KG1 (cell line): ENCODE measurements at places on chromosomes 12 and 14.

- DNase-seq: no peak
Measured at GRCh38 chr14:24071144-24071697, at the start of gene CPNE6. Gene CPNE6, plus strand, starts transcription at chr14:24071562. Its CDS starts 1,375 bp downstream, at chr14:24072937.

DNA sequence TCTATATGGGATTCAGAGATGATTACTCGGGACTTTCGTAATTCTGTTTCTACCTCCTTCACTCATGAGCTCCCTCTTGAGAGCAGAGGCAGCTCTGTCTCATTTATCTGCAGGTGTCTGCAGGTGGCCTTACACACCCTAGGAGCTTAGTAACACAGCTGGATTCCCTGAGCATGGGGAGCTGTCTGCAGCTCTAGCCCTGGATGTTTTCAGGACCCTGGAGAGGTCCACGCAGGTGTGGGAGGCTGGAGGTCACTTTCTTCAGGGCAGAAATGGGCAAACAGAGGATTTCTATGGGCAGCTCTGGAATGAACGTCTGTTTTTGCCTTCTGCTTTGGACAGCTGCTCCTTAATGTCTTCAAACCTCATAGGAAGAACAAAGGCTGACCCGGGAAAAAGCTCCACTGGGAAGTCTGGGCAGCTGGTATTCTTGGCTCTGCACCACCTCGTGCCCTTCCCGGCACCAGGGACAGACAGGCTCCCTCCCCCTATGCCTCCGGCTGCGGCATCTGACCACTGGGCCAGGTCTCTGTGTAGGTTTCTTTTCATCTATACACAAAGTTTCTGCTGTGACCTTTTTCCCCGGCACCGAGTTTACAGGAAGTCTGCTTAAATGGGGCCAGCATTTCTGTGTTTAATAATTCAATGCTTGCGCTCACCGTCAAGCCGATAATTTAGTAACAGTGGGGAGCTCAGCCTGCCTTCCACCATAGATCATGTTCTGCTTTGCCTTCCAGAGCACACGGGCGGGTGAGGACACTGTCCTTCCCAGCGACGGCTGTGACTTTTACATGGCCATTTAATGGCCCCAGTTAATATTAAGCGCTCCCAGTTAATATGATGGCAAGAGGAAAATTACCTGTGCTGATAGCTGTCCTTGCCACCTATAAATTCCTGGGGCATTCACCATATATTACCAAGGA lies 320.2 kb upstream of the SFSWAP start:
- no peak for DNase-seq

DNA sequence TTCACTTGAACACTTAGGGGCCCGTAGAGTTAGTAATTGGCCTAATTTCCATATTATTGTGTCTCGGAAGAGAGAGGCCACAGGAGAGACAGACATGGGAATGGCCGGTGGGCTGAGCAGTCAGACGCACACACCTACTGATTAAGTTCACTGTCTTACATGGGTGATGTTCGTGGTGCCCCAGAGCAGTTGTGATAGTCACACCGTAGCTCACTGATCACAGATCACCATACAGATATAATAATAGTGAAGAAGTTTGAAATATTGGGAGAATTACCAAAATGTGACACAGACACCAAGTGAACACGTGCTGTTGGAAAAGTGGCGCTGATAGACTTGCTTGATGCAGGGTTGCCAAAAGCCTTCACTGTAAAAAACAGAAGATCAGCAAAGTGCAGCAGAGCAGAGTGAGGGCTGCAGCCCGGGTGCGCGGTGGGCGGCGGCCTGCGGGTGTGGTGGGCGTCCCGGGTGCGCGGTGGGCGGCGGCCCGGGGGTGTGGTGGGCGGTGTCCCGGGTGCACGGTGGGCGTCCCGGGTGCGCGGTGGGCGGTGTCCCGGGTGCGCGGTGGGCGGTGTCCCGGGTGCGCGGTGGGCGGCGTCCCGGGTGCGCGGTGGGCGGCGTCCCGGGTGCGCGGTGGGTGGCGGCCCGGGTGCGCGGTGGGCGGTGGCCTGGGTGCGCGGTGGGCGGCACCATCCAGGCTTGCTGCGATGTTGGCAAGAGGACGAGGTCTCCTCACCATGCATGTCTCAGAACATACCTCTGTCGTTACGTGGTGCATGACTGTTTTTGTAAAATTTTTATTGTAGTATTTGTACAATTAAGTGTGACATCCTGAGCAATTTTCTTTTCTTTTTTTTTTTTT lies 34.3 kb upstream of the TEX22 start:
- no peak for DNase-seq

- no peak for DNase-seq
Measured at GRCh38 chr14:85239791-85240190, 290.2 kb upstream of the FLRT2 start.

DNA sequence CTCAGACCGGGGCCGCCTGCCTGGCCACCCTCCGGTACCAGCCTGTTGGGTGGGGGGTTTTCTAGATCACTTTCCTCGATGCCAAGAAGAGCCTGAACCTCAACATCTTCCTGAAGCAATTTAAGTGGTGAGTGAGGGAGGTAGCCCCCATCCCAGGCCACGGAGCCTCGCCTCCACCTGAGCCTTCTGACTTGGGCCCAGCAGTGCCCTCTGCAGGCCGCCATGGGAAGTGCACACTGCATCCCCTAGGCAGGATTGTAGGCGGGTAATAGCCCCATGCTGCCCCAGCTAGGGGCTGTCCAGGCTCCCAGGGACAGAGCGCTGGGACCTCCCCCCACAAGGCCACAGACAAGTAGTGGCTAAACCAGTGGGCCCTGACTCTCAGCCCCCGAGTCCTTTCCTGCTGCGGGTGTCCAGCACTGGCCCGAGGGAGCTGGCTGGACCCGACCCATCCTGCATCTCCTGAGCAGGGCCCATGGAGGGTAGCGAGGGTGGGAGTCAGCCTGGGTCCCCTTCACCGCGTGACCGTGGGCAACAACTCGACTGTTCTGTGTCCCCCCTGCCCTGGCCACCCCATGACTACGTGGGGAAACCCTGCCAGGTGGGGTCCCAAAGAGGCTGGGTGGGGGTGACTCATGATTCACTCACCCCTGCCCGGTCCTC lies 15.3 kb upstream of the ADSS1 start:
- no peak for DNase-seq
